ENCODE measurements at places on chromosomes 3 and 15.

GRCh38 chr3:53353202-53353601 lies 5.9 kb upstream of the DCP1A start:
- no peak for DNase-seq

DNA sequence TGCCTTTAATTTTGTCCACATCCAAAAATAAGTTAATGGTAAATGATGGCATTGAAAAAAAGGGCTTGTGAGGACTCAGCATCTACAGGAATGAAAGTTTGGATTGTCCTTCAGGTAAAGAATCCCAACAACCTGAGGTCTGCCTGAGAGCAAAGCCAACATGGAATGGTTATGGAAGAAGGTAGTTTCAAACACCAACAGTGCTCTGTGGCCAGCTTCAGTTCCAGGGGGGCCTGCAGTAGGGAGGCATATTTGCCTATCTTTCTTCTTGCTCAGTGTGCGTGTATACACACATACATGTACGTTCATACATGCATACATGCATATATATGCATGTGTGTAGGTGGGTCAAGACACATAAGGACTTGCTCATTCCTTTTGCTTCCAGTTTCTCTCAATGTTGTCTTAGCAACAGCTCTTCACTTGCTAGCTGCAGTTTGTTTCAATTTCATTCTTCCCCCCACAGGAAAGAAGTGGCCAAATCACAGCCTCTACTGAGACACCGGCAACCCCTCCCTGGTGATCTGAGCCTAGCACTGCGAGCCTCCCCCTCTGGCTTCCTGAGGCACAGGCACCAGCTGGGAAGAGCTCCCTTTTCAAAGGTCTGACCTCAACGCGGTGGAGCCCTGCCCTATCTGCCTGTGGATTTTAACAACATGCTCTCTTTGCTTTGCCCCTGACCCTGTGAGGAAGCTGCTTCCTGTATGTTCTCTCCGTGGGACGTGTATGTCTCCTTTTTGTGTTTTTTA lies 146.2 kb downstream of the KLF13 start:
- DNase-seq: no peak

DNA sequence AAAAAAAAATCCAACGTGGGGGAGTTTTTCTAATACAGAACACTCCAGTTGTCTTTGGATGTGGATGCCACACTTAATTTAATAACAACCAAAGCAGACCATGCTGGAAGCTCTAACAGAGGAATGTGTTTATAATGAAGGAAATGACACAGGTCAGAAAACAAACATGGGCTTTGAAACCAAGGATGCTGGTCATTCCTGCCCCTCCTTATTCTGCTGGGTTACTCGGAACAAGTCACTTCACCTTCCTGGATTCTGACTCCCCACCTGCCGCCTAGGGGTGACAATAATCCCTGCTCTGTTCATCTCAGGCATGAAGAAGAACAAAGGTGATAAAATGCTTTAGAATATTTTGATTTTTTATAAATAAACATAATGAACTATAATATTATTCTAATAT lies 240.9 kb upstream of the ADAMTS9 start:
- DNase-seq: no peak

DNA sequence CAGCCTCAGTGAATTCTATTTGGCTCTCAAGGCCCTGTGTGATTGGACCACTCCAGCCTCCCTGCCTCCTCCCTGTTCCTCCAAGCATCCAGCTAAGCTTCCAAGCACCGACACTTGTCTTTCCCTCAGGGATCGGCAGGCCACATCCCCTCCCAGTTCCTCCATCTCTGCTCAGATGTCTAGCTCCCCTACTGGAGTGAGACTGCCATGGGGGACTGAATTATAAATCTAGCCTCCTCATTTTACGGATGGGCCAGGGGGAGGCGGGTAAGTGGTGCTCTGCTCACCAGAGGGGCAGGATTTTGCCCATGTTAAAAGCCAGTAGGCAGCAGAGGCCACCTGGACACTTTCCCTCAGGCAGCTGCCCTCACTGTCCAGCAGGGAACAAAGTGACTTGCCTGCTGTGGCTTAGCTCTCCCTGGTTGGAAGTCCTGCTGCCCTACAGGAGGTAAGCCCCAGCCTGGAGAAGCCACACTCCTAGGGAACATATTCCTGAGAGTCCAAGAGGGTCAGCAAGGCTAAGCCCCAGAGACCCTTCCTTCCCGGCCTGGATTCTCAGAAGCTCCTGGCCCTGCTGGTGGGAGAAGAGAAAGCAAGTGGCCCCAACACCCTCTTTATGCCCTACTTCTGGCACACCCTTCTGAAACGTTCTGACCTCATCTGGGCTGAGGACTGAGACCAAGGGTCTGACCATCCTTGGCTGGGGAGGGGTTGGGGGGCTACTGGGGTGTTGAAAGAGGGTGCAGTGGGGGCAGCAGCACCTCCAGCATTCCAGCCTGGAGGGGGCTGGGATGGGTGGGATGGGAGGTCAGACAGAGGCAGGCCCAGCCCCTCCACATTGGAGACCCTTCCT lies 9.1 kb upstream of the HHATL start:
- no peak for DNase-seq

DNA sequence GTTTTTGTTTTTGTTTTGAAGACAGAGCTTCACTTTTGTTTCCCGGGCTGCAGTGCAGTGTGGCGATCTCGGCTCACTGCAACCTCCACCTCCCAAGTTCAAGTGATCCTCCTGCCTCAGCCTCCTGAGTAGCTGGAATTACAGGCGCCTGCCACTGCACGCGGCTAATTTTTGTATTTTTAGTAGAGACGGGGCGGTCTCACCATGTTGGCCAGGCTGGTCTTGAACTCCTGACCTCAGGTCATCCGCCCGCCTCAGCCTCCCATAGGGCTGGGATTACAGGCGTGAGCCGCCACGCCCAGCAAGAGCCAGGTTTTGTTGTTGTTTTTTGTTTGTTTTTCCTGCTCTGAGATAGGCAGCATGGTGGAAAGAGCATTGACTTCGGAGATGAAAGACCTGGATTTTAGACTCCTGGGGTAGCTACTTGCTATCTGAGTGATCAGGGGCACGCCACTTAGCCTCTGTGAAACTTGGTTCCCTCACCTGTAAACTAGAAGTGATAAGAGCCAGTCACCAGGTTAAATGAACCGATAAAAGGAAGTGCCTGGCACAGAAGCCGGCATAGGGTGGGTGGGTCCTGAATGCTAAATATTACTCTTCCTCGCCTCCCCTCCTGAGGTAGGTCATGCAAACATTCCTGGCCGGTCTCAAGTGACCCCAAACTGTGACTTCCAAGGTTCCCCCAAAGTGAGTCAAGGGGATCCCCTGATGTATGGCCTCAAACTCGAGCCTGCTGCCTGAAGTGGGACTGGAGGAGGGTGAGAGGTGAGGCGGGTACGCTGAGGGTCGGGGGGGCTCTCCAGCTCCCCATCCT lies 62.9 kb upstream of the MCF2L2 start:
- no peak for DNase-seq

GRCh38 chr3:118792191-118792590 lies 242.5 kb downstream of the IGSF11 start:
- DNase-seq: no peak

DNA sequence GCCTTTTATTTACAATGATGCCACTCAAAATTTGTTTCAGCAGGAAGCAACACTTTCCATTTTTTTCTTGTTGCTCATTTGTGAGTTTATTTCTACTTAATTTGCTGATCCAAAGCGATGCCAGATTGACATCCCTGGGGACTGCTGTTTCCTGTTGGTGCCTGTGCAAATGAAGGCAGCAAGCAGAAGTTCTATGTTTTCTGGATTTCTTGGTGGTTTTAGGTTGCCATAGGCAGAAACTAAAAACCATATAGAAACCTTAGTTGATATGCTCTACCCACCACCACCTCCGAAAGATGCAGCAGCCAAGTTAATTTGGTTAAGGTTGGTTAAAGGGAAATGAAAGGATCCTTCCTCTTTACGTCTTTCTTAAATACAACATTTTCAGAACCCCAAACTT lies 356.2 kb downstream of the RBMS3 start:
- no peak for DNase-seq

GRCh38 chr15:52496776-52497470 lies 31.8 kb downstream of the MYO5A start:
- peak; percentile 29 for DNase-seq

DNA sequence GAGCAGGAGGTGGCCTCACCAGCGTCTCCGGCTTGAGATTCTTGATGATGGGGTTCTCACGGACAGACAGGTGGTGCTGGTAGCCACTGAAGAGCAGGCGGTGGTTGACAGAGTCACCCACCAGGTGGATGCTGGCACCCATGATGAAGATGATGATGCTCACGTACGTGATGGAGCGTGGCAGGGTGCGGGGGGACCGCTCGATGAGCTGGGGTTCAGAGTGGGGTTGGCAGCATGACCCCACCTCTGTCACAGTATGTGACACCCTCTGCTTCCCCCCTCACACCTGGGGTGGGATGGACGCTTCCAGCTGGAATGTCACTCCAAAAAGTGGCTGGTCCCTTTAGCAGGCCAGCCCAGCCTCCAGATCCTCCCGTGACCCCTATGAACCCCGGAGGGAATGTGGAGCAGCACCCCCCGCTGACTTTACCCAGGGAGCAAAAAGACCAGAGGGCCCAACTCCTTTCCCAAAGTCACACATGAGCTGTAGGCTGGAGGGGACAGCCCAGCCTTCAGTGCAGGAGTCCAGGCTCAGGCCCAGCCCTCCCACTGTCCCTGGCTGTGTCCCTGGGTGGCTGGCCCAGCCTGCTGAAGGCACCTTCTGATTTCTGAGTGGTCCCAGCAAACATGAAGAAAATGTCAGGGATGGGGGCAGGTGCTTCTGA lies 6.7 kb upstream of the CALML4 start:
- DNase-seq: no peak

GRCh38 chr3:152513301-152513960 lies 244.7 kb downstream of the MBNL1 start:
- DNase-seq: no peak

- DNase-seq: no peak
Measured at GRCh38 chr3:63092515-63092914, 185.6 kb upstream of the SYNPR start.

DNA sequence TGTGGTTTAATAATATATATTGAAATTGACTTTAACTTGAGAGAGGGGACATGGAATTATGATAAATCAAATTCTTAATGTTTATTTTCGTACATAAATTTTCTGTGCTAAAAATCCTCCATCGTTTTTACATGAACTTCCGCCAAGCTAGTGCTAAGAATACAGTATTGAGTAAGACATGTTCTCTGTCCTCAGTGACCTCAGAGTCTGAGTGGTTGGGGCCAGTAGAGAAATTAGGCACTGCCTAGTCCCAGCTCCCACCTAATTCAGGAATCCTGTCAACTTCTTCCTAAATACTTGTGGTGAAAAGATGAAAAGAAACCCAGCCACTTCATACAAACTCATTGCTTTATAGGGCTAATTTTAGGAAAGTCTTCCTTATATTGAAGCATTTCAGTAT lies 110.3 kb downstream of the PPP2R3A start:
- DNase-seq: peak; percentile 13

DNA sequence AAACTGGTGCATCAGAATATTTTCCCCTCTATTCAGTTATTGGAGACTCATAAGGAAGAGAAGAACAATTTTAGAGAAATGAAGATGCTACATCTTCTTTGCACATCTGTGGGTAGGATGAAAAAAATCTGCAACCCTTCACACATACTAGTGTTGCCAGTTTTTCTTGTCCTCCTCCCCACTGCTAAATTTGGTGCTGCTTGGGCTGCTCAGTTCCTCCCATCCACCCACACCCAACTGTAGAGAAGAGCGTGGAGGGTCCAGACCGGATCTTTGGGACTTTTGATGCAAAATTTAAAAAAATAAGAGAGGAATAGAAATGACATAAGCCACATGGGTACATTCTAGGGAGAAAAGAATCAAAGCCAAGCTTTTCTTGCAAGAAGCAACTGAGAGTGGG lies 8.7 kb upstream of the RASA2 start:
- DNase-seq: no peak

DNA sequence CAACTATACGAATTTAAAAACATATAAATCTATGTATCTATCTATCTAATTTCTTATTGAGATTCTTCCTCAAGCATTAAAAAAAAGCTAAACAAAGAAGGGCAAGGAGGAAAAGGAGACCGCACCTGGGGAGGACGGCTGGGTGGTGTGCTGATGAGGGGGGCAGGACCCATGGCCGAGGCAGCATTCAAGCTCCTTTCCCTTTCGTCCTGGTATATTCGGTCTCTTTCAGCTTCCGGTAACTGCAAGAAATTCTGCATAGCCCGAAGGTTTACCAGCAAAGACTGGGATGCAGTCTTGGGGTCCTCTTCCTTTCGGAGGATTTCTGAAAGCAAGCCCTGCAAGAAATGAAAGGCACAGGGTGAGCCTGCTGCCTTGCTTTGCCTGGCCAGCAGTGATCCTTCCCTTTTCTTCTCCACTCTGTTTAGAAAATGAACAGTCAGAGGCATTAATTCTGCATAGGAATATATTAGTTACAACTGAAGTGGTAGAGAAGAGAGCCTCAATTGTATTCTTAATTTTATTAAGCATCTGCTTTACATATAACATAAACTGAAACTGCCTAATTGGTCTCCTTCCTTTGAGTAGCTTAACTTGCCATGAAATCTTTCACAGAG lies 38.8 kb downstream of the SATB1 start:
- DNase-seq: no peak

- DNase-seq: peak; percentile 62
Measured at GRCh38 chr3:197003461-197004385, 25.9 kb downstream of the MELTF start.

DNA sequence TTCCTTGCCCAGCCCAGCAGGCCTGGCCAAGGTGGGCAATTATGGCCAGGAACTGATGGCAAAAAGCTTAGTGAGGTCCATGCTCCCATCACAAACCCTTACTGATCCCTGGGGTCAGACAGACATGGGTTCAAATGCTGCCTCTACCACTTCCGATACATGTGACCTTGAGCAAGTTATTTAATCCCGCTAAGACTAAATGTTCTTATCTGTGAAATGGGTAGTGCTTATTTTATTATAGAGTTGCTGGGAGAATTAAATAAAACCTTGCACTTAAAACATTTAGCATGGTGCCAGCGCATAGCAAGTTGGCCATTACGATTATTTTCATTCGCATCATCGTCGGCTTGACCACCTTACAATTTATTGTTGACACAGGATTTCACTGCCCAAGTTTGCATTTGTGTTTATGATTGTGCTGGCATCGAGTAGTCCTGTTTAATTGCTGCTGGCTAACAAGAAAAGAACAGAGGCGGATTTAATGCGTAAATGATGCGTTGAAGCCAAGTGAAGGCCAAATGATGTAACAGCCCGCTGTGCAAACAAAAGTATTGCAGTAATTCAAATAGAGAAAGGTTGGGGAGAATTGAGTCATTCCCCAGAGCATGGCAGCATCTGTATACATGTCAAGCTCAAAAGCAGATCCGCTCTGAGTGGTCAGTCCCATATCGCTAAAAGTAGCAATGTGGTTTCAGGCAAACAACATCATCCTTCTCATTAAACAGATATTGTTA lies 7.3 kb upstream of the FURIN start:
- no peak for DNase-seq

DNA sequence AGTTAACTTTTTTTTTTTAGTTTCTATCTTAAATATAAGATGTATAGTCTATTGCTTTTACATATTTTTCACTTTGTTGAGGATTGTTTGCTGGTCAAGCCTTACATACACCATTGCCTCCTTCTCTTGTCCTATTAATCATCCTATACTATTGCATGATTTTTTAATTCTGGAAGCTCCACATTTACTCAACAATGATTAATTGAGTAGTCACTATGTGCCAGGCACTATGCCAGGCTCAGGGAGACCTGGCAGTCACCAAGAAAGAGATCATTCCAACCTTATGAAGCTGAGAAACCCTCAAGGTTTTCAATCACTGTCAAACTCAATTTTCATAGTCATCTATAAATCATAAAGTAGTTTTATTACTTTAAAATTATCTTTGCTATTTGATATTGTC lies 626.2 kb downstream of the IGSF11 start:
- DNase-seq: no peak

GRCh38 chr15:55993804-55994560 lies 570 bp upstream of the NEDD4 start:
- DNase-seq: peak; percentile 65
